ELR (cell line): ENCODE measurements at places on chromosomes 6 and 20.

GRCh38 chr6:28896505-28897368, 27.0 kb downstream of the TRIM27 start:
- DNase-seq: peak; percentile 83

- peak; percentile 14 for DNase-seq
Observed at GRCh38 chr6:144295211-144295610, 10.1 kb downstream of the UTRN start.

DNA sequence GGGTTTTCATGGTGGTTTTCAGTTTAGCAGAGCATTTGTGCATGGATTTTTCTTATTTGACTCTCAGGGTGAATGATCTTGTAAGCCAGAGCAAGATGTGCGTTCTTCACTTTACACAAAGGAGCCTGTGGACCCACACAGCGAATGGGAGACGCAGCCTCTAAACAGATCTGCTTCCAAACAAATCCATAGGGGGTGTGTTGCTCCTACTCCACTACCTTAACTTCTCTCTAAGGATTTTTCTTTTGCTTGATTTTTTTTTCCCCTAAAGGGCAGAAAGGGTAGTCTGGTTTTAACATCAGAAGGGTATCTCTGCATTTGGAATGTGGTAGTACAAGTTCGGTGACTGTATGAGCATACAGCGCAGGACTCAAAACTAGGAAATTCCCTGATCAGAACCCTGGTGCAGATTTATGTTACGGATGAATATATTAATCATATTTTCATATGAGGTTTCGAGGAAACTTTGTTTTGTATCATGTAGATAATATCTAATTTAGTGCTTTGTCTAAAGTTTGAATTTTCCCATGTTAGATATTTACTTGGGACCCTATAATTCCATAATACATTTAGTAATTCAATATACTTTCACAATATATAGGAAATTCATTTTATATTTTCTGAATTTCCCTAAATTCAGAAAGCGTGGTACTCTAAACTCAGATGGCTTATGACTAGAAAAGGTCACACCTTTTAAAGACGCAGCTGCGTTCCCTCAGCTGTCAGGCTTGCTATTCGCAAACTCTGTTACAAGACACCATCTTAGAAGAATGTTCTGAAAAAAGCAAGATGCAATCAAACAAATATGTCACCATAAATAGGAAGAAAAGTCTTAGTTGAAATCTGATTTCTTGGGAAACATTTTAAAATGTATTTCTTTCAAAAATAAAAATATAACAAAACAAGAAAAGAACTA, 196.9 kb downstream of the TMEM242 start:
- no peak for DNase-seq

- no peak for DNase-seq
Observed at GRCh38 chr6:29815118-29815750, 12.4 kb upstream of the HLA-G start.

DNA sequence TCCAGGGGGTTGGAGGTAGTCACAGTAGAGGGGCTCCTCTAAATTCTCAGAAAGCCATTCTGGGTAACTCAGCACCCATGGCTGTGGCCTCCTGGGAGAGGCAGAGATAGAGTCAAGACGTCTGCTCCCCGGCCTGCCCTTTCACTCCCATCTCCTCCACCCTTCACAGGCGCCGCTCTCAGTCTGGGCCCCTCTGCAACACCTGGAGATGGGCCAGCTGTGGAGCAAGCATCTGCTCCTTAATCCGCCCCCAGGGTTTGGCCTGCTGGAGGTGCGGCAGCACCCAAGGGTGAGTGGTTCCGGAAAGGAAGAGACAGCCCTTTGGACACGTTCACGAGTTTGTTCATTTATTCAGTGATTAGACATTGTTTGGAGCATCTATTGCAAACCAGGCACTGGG, 271.3 kb downstream of the BMP7 start:
- no peak for DNase-seq
